ENCODE measurements at places on chromosomes 6 and 20. TPM values are rescaled to one million over a fixed set of nuclear protein-coding genes. Genes with fewer than 3 reads are reported as not detected.
A peak's percentile ranks its signal among the peaks of the same experiment; 100 is the strongest.

Gene GPANK1
- total RNA-seq, result 12.7 TPM

GRCh38 chr6:107342144-107342543 lies 117.2 kb downstream of the PDSS2 start:
- no peak for DNase-seq
- peaks cover 5% of the 10 kb centered on the region for H3K4me1 ChIP-seq

DNA sequence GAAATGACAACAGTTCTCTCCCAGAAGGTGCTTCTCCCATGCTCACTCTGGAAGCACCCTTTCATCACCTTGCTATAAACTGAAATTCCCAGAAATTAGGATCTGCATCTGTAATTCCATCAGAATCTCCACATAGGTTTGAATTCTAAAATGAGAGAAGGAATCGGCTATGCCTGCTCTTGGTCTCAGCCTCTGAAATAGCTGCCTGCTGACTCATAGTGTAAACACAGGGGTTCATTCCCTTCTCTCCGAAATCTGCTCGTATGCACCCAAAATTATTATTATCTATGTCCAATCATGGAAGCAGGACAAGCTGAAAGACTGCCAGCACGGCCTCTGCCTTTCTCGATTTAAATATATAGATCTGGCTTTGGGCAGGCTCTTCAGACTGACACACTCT lies 74.6 kb upstream of the TAB2 start:
- no peak overlapping the region for H3K4me3 ChIP-seq
- no peak for DNase-seq
- H3K36me3 ChIP-seq, result no peaks in the 10 kb centered on the region
- H3K27me3 ChIP-seq, result peaks cover 32% of the 10 kb centered on the region
- peaks cover 2% of the 10 kb centered on the region for H3K4me1 ChIP-seq

- peaks cover 97% of the 10 kb centered on the region for H3K27me3 ChIP-seq
- DNase-seq, result peak; percentile 81
- H3K36me3 ChIP-seq, result no peaks in the 10 kb centered on the region
- H3K27ac ChIP-seq, result no peak within 1 kb of the TSS
- H3K4me3 ChIP-seq, result peak within 1 kb of the TSS; percentile 34
Measured at GRCh38 chr6:109978174-109979032, at the start of gene GPR6. Gene GPR6, plus strand, starts transcription at chr6:109978311. Its CDS starts 802 bp downstream, at chr6:109979113.

GRCh38 chr6:2133716-2134310 lies 111.6 kb downstream of the GMDS start:
- H3K27me3 ChIP-seq, result no peaks in the 10 kb centered on the region
- DNase-seq, result no peak
- H3K36me3 ChIP-seq, result no peaks in the 10 kb centered on the region
- peaks cover 33% of the 10 kb centered on the region for H3K4me1 ChIP-seq
- H3K27ac ChIP-seq, result no peak overlapping the region

Data from mesothelial cell of epicardium (in vitro differentiated cells).